Heart right ventricle (tissue), 16 donors: ENCODE measurements at places on chromosomes 2 and 18. TPM values are rescaled to one million over a fixed set of nuclear protein-coding genes. Genes with fewer than 3 reads are reported as not detected.

GRCh38 chr2:167052825-167053224 lies 164.5 kb downstream of the XIRP2 start:
- no peak for DNase-seq

DNA sequence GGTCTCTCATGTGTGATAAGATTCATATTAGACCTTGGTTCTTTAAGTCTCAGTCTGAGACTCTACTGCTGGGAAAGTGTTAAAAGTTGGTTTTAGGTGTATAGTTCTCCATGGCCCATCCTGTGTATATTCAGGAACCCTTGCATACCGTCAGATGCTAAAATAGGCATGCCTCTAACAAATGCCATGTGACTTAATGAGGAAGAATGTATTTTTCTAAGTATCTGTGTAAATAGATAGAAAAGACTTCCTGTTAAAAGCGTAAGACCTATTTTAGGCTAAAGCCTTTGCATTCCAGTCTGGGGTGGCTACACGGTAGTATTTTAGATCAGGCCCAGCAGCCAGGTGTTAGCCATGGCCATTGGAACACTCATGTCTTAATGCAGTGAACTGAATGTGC lies 73.3 kb downstream of the RHBDD1 start:
- no peak for DNase-seq

GRCh38 chr2:15311201-15311907 lies 249.8 kb downstream of the NBAS start:
- no peak for DNase-seq

Gene COBLL1
- polyA plus RNA-seq = 5.0 TPM

DNA sequence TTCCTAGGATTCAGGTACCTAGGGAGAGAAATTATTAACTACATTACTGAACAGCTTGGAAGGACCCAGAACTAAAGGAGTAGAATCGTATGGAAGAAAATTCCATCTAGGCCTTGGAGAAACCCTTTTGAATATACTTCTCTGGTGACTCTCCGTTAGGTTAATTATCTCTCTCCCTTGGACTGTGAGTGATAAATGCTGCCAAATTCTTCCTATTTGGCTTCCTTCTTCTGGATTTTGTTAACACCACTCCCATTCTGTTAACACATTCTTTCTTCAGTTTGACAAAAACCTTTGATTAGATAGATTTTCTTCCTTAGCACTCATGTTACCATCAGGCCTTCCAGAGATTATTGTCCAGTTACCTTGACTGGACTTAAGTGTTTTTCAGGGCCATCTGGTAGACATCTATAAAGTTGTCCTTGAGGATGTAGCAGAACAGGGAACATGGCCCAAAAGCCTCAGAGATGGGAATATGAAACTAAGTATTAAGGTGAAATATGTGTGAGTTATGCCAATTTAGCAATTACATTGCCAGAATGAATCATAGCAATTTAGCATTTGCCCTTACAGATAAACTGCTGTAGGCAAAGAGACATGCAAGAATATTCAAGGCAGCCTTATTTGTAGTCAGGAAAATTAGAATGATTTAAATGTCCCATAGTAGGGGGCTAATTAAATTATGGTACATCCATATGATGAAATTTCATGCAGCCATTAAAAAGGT lies 6.7 kb downstream of the CYP27A1 start:
- no peak for DNase-seq

Gene SLC40A1
- 9.4 TPM for polyA plus RNA-seq

Gene CSRNP3
- 0.77 TPM for polyA plus RNA-seq

DNA sequence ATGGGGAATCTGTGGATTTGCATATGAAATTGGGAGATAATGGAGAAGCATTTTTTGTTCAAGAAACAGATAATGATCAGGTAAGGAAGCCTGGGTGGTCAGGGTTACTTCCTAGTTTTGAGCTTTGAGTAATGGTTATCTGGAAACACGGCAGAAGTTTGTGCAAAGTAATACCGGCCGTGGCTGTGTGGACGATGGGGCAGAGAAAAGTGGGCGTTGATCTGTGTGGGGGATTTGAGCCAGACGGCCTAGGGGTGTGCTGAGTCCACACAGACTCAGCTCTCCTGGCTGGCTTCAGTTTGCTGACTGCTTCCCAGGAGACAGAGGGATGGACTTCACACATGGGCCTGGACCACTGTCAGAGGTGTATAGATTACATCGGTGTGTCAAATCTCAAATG lies 21.3 kb downstream of the LPIN1 start:
- DNase-seq = no peak

Gene CELF4
- 0.07 TPM for polyA plus RNA-seq

DNA sequence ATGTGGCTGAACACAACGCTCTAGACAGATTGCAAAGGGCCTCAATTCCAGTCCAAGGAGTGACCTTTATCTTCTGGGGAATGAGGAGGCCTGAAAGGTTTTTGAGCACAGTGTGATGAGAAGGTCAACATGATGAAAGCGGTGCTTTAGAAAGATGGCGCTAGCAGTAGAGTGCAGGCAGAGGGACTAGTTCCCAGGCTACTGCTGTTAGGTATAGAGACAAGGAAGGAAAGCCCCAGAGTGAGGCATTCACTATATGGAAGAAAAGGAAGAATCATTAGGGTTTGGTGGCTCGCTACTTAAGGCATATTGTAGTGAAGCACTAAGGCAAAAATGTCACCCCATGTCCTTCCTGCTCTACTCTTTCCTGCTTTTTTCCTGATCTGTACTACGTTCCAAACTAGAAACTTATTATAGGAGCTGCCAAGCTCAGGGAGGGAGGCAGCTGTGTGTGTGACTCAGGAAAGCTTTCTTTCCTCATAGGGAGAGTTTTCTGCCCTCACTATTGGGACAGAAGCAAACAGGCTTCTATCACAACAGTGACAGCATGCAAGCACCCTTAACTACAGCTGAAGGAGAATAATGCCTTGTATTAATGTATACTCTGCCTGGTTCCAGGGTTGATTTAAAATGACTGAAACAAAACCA lies 160.8 kb upstream of the CAVIN2 start:
- no peak for DNase-seq

DNA sequence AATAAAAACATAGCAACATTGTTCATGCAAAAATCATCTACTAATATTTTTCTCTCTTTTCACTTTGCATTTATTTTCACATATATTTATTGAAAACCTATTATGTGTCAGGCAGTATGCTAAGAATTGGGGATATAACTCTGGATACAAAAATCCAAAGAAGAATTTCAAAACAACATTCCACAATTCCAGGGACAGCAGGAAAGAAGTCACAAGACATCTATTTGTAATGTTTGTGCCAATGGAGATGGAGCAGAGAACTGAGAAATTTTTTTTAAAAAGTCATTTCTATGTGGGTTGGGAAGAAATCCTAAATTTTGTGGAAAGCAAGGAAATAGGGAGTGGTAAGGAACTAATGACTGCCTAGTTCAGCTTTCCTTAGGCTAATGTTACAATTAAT lies 128.6 kb upstream of the TLK1 start:
- no peak for DNase-seq
